ENCODE measurements at places on chromosomes 7 and 10.

GRCh38 chr10:61356354-61356753 lies 96.8 kb downstream of the TMEM26 start:
- DNase-seq, result no peak

- no peak for DNase-seq
These were observed 224.2 kb downstream of the XPNPEP1 start for GRCh38 chr10:109698882-109699664.

- DNase-seq, result no peak
These were observed 3.7 kb downstream of the PDZD7 start for GRCh38 chr10:101027106-101027720.

GRCh38 chr10:909831-910230 lies 21.7 kb downstream of the LARP4B start:
- DNase-seq, result no peak

GRCh38 chr10:33783557-33783956 lies 449.1 kb upstream of the NRP1 start:
- no peak for DNase-seq

DNA sequence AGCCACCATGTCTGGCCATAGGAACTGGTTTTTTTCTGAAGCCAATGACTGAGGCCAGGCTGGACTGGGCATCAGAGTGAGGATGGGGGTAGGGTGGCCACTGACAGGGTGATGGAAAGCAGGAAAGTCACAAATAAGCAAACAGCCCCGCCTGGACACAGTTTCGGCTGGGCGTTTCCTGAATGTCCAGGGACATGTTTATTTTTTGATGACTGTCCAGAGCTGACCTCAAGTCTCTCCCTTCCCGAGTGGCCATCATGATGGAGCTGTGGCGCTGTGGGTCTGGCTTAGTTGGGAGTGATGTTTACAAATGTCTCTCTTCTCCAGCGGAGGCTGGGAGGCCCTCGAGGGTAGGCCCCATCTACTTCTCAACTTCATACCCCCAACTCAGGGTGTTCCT lies 37.1 kb upstream of the COMTD1 start:
- no peak for DNase-seq

DNA sequence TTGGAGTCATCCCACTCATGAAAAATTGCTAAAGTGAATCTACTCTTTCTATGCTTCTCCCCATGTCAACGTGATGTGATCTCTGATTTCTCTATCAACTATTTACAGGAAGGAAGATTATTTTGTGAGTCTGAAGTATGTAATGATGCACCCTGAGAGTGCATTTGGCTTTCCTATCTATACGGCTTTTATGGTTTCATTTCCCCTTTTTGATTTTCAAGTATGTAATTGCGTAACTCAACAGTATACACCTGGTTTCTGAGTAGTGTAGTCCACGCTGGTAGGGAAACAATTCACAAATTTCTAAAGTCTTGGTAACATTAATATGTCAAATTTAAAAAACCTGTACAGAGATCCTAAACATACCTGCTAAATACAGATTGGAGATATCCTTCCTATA lies 194.7 kb upstream of the SEMA3A start:
- peak; percentile 5 for DNase-seq

DNA sequence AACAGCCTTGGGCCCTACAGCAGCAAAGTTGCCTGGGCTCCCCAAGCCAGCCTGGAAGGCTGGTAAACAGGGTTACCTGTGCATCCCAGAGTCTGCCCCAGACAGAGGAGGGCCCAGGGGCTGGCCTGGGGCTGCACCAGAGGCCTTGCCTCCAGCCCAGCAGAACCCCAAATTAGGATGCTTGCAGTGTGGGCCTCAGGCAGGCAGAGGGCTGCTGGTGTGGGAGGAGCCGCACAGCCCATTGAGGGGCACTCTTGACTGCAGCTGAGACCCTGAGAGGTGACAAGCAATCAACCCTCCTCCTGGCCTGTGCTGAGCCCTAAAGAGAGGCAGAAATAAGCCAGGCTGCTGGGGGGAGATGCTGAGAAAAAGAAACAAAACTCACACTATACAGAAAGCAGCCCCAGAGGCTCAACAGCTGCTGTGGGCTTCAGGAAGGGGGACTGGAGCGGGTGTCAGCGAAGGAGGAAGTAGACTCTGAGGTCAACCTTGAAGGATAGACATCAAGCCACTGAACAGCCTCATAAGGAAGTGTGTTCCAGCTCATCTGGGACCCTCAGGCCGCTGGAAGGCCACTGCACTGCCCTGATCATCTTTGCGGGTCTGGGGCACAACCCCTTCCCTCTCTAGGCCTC lies 6.6 kb downstream of the AIFM2 start:
- no peak for DNase-seq
